ENCODE measurements at places on chromosomes 3 and 15. TPM values are rescaled to one million over a fixed set of nuclear protein-coding genes. Genes with fewer than 3 reads are reported as not detected.

DNA sequence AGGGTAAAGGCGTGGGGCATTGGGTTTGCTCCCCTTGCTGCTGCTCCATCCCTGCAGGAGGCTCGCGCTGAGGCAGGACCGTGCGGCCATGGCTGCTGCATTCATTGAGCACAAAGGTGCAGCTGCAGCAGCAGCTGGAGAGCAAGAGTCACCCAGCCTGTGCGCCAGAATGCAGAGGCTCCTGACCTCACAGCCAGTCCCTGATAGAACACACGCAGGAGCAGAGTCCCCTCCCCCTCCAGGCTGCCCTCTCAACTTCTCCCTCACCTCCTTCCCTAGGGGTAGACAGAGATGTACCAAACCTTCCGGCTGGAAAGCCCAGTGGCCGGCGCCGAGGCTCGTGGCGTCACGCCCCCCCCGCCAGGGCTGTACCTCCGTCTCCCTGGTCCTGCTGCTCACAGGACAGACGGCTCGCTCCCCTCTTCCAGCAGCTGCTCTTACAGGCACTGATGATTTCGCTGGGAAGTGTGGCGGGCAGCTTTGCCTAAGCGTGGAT is 47.0 kb downstream of the PGPEP1L start:
- DNase-seq, result no peak

DNA sequence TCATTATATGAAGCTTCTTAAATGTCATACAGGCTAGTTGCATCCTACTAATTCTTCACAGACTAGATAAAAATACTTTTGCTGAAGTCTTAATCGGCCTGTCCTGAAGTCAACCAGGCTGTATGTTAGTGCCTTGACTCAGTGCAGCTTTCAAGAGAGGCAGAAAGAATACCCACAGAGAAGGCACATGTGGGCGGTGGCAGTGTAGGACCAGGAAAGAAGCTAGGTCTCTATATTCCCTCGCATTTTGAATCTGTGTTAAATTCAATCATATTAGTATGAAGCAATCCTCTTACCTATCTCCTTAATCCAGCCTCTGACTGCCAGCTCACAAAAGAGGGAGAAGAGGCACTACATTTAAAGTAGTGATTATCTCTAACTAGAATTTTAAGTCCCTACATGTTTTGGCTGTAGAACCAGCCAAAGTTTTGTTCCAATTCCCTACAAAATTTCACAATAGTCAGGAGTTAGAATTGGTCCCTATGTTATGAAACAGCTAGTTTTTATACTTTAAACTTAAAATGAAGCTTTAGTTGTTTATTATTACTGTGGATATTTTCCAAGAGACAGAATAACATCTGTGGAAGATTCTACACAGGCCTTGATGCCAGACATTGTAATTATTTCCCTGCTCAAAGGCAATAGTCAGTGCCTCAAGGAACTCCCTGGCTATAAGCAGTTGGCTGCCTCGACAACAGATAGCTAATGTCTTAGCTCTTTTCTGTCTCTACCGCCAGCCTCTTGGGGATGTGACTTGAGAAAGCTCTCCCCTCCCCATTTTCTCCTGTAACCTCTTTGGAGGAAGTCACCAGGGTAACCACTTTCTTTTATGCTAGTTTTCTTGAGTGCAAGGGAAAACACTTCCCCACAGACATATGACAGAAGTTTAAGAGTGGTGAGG is 31.9 kb downstream of the CRTC3 start:
- no peak for DNase-seq

DNA sequence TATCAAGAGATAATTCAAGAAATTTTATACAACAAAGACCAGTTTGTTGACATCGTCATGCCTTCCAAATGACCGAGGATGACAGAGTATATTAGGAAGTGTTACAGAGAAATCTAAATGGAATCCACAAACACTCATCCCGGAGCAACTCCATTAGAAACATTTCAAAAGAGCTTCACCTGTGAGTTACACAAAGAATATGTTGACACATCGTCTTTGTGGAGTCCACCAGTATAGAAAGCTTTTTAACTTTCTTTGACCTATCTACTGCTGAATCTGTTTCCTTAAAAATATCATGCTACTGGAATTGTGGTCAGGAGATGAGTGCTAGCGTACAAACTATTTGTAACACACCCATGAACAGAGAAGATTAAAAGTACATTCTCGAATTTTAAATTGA is 130.4 kb downstream of the SUCLG2 start:
- DNase-seq, result no peak

DNA sequence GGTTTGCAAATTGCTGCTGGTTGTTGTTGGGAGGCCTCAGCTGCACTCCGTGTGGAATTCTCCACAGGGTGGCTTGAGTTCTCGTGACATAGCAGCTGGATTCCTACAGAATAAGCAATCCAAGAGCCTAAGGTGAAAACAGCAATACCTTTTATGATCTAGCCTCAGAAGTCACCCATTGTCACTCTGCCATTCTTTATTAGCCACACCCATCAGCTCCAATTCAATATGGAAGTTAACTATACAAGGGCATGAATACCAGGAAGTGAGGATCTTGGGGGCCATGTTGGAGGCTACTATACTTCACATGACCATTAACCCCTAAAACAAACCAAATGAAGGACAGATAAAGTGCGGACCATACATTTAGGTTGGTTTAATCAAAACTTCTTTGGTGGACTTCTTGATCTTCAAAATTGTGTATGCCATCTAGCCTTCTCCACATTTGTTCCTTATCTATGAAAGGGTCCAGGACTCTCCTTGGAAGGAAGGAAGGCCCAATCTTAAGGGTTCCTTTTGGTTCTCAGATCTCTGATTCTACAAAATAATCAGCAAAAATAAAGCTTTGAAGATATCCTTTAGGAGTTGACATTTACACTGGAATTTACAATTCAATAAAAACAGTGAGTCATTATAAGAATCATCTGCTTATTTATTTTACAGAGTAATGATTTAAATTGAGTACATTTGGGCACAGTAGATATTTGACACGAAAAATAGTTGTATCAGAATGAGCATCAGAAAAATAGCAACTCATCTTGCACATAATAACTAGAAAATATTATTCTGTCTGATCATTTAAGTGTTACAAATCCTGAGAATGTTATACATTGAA is 21.5 kb downstream of the CIAO2A start:
- no peak for DNase-seq

DNA sequence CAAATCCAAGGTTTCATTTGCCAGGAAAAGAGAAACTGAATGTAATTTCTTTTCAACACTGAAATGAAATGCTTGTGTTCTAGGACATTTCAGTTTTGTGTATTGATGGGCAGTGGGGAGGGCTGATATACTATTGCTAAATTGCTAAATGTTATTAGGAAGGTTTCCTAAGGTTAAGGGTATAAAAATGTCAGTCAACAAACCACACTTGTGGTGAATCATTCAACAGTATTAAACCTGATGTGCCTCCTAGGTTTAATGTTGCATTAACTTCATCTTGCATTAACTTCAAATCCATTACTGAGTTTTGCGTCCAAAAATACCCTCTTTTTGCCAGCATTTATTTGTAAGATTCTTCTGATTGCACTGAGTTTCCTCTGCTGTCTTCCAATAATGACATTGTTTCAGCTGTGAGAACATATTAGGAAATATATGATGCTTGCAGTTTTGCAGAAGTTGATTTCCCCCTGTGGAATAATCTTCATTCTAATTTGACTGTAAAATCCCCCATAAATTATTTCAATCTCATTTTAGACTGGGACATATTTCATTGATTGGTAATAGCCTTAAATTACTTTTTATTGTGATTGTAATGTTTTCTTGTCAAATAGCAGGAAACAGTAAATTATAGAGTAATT is 758.3 kb downstream of the GBE1 start:
- DNase-seq, result no peak

GRCh38 chr3:57582474-57583168 is 14.5 kb downstream of the ARF4 start:
- DNase-seq, result no peak

GRCh38 chr3:5293207-5293606 is 105.7 kb downstream of the EDEM1 start:
- DNase-seq, result no peak

GRCh38 chr3:36874424-36874823 is 70.4 kb downstream of the TRANK1 start:
- no peak for DNase-seq

Gene CNTN6
- 0.34 TPM for total RNA-seq

Gene ACAD11
- 15.2 TPM for total RNA-seq

Gene IQCF5
- not detected for total RNA-seq
